ENCODE measurements at places on chromosomes 11 and 22. TPM values are rescaled to one million over a fixed set of nuclear protein-coding genes. Genes with fewer than 3 reads are reported as not detected.

The OR56A1 gene
- not detected for polyA plus RNA-seq

The PNPLA3 gene
- polyA plus RNA-seq = 8.8 TPM

The MPZL3 gene
- polyA plus RNA-seq = 1.6 TPM

The GPR137 gene
- polyA plus RNA-seq = 90.9 TPM

The MS4A6E gene
- not detected for polyA plus RNA-seq

The FGF19 gene
- 0.48 TPM for polyA plus RNA-seq

The TMEM132A gene
- 222 TPM for polyA plus RNA-seq

The GPHA2 gene
- not detected for polyA plus RNA-seq

The CAPRIN1 gene
- polyA plus RNA-seq = 205 TPM

The APOL5 gene
- polyA plus RNA-seq = not detected
